Stimulated activated CD8-positive, alpha-beta memory T cell treated with anti-CD3 and anti-CD28 coated beads, Interleukin-7, amount 100 ng/mL, for 48 hours (primary cell): ENCODE measurements at places on chromosomes 16 and 17.

- DNase-seq, result no peak
Observed at GRCh38 chr16:3575491-3575890, 1.7 kb downstream of the NLRC3 start.

DNA sequence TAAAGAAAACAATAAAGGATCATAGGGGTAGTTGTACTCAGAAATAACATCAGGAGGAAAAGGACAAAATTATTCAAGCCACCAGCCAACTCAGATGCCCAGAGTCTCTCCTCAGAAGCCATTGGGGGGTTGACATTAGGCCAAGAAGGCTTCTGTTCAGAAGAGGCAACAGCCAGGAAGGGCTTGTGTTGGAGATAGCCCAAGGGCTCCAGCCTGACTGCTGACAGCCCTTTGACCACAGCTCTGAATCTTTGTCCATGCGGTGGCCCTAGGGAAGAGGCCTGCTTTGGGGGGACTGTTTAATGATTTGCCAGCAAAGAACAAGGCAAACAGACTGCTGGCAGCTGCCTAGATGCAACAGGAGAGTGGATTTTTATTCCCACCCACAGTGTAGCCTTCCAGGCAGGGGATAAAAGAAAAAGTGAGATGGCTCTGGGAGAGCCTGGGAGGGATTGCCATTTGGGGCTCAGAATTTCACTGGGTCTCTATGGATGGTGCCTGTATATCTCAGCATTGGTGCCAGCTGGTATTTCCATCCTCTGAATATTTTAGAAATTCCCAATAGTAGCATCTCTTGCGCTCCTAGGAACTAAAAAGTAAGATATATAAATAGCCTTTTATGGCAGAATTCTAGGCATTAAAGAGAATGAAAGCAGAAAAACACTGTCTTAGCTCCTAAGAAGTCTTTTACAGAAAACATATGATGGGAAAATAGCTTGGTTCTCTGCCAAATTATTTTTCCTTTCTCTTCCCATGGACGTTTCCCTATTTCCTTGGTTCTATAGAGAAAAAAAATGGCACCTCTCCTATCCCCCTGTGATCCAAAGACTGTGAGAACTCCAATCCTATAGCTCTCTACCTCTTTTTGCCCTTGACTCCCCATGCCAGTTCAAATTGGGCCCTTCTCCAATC, 29.4 kb upstream of the SUPT4H1 start:
- DNase-seq, result no peak

- no peak for DNase-seq
Observed at GRCh38 chr17:31390748-31391495, 553 bp upstream of the RAB11FIP4 start.

GRCh38 chr17:80990921-80991644, 558 bp upstream of the CHMP6 start:
- DNase-seq, result no peak

GRCh38 chr17:7577327-7578199, 1.9 kb upstream of the CD68 start:
- DNase-seq, result no peak

DNA sequence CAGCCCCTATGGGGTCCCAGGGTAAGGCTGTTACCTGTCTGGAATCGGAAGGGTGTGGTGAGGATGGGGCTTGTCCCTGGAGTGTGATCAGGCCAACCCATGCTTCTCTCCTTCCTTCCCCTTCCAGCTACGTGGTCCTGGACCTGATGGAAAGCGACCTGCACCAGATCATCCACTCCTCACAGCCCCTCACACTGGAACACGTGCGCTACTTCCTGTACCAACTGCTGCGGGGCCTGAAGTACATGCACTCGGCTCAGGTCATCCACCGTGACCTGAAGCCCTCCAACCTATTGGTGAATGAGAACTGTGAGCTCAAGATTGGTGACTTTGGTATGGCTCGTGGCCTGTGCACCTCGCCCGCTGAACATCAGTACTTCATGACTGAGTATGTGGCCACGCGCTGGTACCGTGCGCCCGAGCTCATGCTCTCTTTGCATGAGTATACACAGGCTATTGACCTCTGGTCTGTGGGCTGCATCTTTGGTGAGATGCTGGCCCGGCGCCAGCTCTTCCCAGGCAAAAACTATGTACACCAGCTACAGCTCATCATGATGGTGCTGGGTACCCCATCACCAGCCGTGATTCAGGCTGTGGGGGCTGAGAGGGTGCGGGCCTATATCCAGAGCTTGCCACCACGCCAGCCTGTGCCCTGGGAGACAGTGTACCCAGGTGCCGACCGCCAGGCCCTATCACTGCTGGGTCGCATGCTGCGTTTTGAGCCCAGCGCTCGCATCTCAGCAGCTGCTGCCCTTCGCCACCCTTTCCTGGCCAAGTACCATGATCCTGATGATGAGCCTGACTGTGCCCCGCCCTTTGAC, 2.4 kb downstream of the MAPK7 start:
- no peak for DNase-seq

DNA sequence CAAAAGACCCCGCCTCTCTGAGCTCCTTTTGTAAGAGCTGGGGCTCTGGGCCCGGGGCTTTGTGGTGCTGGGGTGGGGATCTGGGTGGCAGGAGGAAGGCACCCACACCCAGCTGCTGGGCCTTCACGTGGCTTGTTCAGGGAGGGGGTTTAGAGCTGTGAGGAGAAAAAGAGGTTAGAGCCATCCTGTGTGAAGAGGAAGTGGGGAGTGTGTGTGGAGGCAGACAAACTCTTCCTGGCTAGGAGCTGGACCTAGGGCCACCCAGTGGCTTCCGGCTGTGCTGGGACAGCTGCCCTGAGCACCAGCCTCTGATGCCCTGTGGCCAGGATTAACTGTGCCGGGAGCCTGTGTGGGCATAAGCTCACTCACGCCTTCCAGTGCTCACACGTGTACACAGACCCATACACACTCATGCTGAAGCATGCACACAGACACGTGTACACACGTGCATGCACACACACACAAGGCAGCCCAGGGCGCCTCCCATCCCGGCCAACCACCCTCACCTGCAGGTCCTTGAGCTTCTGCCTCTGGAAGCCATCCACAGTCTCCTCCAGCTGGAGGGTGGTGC, 7.4 kb downstream of the CIBAR2 start:
- no peak for DNase-seq

- no peak for DNase-seq
Observed at GRCh38 chr16:27458258-27458657, 56.3 kb downstream of the IL21R start.

DNA sequence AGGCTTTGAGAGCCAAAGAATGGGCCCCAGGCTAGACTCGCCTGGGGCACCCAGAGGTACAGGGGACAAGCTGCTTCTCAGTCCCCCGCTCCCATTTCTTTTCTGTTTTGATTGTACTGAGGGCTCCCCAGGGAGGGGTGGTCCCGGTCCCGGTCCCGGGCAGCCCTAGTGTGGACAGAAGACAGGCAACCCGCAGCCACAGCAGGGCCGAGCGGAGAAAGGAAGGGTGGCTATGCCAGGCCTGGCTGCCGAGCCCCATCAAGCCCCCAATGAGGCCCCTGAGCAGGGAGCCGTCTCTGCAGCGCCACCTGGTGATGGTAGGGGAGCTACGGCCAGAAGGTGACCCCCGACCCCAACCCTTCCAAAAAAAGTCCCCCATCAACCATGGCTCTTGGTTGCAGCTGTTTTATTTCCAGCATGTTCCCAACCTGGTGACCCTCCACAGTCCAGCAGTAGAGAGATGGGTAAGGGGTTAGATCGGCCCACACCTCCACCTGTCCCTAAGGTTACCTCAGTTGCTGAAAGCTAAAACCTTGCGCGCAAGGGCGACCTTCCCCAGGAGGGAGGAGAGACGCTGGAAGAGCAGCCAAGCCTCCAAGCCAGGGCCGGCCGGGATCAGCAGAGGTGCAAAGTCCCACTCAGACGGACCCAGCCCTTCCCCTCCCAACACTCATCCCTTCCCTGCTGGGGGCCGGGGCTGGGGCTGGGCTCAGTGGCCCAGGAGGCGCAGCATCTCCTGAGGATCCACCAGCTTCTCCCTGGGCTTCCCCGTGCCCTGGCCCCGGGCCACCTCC, 2.6 kb upstream of the GRIN2C start:
- peak; percentile 59 for DNase-seq

DNA sequence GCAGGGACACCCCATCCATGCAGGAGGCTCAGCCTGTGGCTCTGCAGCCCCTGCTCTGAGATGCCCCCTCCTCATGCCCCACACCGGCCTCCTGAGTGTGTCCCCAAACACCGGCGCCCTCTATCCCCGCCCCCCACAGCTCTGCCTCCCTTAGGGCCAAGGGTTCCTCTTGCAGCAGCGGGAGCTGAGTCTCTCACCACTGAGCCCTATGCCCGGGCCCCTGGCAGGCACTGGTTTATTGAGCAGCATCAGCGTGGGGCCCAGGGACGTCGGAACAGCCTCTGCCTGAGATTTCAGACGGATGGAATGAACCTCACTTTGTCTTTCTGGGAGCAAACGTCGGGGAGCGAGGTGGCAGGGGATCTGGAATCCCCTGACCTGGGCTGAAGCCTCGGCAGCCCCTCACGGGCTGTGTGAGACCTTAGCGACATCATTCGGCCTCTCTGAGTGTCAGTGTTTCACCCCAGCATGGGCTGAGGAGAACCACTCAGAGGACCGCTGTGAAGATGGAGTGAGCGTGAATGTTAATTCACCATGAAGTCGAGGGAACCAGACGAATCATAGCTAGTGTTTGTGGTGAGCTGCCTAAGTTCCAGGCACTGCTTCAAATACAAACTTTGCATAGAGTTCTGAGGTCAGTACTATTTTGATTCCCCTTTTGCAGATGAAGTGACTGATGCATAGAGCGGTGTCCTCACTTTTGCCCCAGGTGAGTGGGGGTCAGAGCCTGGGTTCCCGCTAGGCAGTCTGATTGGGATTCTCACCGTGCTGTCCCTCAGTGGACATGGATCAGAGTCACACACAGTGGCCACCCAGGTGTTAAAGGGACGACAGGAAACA, 5.3 kb upstream of the C16orf74 start:
- no peak for DNase-seq

GRCh38 chr16:55494994-55495421, 13.9 kb upstream of the LPCAT2 start:
- DNase-seq, result no peak

- peak; percentile 68 for DNase-seq
Observed at GRCh38 chr17:38508954-38509771, 80.9 kb downstream of the ARHGAP23 start.

DNA sequence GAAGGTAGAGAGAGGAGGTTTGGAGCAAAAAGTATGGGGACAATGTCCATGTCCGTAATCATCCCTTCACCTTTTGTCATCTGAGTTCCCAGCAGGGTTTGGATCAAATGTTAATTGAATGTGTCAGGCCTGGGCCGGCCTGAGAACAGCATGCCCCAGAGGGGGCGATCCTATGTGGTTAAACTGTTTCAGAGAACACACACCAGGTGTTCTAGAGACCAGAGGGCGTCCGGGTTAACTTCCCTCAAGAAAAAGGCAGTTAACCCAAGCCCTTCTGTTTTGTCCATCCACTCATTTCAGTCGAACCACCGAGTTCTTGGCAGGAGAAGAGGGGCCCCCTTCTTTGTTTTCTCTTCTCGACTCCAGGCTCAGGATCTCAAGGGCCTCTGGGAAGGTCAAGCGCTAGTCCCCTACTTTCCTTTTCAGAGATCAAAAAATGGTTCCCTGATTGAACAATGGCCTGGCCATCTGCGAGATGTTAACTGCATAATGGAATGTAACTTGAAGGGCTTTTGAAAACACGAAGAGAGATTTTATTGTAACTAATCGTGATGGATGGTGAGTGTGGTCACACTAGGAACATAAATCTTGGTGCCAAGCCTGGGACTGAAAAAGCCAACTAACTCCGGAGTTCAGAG, 142.5 kb downstream of the IRX3 start:
- no peak for DNase-seq

DNA sequence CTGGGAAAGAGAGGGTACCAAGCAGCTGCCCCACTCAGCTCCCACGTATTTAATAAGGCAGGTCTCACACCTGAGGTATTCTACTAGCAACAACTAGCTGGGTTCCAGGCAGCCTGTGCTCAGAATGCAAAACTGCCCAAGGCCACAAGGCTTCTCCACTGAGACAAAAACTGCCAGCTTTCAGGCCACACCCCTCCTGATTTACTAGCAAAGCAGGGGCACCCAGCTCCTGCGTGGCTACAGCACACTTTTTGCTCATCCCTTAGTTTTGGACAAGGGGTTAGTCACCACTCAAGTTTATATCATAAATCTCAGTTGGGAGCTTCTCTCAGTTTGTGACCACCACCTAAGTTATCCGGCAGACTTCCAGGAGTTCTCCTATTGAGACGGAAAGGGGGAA, 494.6 kb downstream of the CDH11 start:
- DNase-seq, result no peak

- DNase-seq, result no peak
Observed at GRCh38 chr16:48959204-48959603, 322.4 kb downstream of the CBLN1 start.

GRCh38 chr17:30552994-30553566, 75.9 kb downstream of the GOSR1 start:
- DNase-seq, result no peak

DNA sequence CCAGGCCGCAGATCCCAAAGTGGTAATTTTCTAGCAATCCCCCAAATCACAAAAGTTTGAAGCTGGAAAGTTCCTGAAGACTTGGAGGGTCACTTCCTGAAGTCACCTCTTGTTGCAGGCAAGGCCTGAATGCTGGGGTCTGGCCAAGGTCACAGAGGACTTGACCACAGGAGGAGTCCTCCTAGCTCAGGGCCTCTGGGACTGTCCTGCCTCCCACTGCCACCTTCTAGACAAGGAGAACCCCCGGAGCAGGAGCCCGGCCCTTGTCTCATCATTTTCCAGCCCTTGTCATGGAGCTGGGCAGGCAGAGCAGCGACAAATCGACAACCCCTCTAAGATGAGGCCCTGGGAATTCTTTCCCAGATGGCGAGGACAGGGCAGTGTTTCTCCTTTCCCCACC, 330 bp downstream of the CDH16 start:
- DNase-seq, result no peak

- DNase-seq, result peak; percentile 30
Observed at GRCh38 chr17:31558748-31559583, 167.5 kb downstream of the RAB11FIP4 start.

DNA sequence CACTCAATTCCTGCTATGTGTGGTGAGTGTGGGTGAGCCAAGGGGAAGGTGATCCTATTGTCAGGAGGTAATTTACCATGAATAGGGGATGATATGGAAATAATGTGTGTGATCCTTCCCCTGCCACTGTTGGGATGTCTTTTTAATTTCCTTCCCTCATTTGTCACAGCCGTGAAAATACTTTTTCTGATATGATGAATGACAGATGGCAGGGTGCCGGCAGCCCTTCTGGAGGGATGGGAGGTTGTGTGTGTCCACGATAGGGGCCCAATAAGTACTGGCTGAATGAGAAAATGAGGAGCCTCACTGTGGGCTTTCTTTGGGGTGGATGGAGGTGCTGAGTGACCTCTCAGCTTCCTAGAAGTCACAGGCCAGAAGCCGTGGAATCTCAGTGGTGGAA, 109.5 kb downstream of the PRKCB start:
- DNase-seq, result no peak

- no peak for DNase-seq
Observed at GRCh38 chr17:56910509-56911235, 3.2 kb downstream of the TRIM25 start.

DNA sequence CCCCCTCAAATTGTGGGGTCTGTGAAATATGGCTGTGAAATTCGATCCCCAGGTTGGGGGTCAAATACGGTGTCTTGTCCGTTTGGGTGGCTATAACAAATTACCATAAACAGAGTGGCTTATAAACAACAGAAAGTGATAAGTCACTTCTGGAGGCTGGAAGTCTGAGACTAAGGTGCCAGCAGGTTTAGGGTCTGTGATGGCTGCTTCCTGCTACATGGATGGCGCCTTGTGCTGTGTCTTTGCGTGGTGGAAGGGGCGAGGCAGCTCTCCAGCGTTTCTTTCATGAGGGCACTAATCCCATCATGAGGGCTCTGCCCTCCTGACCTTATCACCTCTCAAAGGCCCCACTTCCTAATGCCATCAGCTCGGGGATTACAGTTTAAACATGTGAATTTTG, 120.0 kb downstream of the IRF8 start:
- no peak for DNase-seq

GRCh38 chr17:55294042-55294751, 29.4 kb downstream of the HLF start:
- no peak for DNase-seq
